Hematopoietic multipotent progenitor cell treated with erythropoietin and hydrocortisone succinate and interleukin-3 and kit ligand, for 6 days (in vitro differentiated cells): ENCODE measurements at places on chromosomes 7 and 10.

DNA sequence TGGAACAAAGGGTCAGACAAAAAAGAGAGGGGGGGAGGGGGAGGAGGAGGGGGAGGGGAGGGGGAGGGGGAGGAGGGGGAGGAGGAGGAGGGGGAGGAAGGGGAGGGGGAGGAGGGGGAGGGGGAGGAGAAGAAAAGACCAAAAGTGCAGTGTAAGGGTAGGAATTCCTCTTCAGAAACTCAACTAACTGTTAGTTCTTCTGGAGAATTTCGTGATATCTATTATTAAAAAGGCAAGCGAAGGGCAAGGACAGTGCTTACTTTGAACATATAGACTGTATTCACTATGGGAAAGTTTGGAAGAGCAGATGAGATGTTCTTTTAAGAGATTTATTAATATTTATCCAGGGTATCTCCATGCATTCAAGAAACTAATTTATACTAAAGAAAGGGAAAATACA is 258.1 kb downstream of the CACNA2D1 start:
- DNase-seq, result no peak

GRCh38 chr10:31384589-31384949 is 65.6 kb downstream of the ZEB1 start:
- no peak for DNase-seq

- no peak for DNase-seq
These were observed 72.2 kb downstream of the EZH2 start for GRCh38 chr7:148811892-148812291.

- no peak for DNase-seq
These were observed 91.6 kb downstream of the AMPH start for GRCh38 chr7:38539477-38540081.

GRCh38 chr10:35498693-35499092 is 106.4 kb upstream of the GJD4 start:
- DNase-seq, result no peak

DNA sequence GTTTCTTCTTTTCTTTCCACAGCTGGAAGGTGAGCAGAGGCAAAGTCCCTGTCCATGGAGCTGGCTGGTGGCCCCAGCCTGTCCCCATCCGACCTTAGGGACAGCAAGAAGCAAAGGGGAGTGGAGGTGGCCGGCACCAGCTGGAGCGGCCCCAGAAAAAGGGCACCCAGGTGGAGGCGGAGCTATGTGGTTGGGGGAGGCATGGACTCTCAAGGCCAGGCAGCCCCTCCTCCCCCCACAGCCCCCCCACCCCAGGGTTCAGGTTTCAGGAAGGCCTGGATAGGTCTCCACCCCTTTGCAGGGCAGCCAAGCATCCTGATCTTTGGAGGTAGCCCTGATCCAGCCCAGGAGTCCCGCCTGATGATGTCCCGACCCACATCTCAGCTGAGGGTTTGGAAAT is at the start of gene SSC4D:
Gene SSC4D, minus strand, starts transcription at position 161 of the 400 bp plus-strand sequence. CDS start 5,258 bp downstream, outside the sequence.
- no peak for DNase-seq

DNA sequence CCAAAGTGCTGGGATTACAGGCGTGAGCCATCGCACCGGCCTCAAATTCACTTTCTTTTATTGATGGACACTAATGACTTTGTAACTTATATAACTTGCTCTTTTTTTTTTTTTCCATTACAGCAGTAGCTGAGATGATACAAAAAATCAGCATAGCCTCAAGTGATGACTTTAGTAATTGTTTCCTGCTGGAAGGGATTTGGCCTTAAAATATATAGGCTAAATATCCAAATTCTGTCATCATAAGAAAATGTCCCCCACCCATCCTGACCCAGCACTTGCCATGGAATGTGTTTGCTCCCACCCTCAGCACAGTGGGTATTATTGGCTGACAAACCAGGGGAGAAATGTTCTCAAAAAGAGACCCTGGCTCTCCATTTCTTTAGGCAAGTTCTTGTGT is 1264.1 kb upstream of the AUTS2 start:
- DNase-seq, result no peak

GRCh38 chr7:107559864-107560263 is 3.9 kb downstream of the COG5 start:
- DNase-seq, result no peak

DNA sequence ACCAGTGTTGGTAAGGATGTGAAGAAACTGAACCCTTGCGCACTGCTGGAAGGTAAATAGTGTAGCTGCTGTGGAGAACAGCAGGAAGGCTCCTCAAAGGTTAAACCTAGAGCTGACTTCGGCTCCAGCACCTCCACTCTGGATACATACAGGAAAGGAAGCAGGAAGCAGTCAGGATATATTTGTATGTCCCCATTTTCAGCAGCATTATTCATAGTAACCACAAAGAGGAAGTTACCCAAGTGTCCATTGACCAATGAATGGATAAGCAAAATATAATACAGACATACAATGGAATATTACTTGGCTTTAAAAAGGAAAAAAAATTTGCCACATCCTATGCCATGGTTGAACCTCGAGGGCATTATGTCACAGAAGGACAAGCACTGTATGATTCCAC is 15.0 kb downstream of the RET start:
- DNase-seq, result peak; percentile 34

DNA sequence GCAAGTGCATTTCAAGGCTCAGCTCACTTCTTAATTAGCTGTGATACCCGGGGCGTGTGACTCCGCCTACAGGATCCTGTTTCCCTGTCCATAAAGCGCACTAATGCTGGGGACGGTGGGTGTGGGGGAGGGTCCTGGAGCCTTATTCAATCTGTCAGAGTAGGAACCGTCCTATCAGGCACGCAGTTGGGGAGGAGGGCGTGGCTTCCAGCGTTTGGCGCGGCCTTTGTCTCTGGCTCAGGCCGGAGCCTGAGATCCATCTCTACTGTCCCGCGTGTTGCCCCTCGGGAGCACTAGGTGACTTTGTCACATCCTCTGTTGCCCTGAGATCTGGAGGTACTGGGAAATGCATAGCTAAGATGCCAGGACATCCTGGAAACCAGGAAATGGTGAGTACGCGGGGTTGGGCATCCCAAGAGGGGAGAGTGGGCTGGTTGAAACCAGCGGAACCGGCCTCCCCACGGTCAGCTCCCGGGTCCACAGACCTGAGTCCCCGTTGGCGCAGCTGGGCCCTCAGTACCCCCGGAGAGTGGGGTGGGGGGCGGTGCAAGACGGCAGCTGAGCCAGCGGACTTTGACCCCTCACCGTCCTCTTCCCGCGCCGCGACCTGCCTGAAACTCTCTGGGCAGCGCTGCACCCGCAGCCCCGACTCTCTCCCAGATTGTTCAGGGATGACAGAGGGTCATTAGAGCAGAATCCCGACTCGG is 104.4 kb upstream of the ZNF92 start:
- DNase-seq, result peak; percentile 56

- no peak for DNase-seq
These were observed 25.5 kb upstream of the VPS41 start for GRCh38 chr7:38934536-38934935.

GRCh38 chr7:44678471-44679179 is 70.0 kb upstream of the ZMIZ2 start:
- no peak for DNase-seq

GRCh38 chr10:133162178-133162909 is 2.3 kb downstream of the KNDC1 start:
- DNase-seq, result no peak

DNA sequence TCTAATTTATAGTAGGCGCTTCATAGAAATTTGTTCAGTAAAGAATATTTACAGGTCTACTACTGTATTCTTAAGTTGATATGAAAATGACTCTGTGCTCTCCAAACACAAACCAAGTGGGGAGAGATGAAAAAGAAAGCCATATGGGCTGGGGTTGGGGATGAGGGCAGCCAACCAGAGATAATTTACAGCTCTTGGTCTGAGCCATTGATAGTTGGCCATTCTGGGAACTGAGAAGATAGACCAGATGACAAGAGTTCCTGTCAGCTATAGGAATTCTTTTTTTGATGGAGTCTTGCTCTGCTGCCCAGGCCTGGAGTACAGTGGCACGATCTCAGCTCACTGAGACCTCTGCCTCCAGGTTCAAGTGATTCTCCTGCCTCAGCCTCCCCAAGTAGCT is 57.4 kb downstream of the LAMB4 start:
- DNase-seq, result no peak

- no peak for DNase-seq
These were observed 264.5 kb downstream of the HDAC9 start for GRCh38 chr7:18760046-18760445.

- no peak for DNase-seq
These were observed 202.9 kb downstream of the GRID1 start for GRCh38 chr10:86163522-86164173.

GRCh38 chr10:48428896-48429295 is 122.4 kb downstream of the MAPK8 start:
- no peak for DNase-seq

DNA sequence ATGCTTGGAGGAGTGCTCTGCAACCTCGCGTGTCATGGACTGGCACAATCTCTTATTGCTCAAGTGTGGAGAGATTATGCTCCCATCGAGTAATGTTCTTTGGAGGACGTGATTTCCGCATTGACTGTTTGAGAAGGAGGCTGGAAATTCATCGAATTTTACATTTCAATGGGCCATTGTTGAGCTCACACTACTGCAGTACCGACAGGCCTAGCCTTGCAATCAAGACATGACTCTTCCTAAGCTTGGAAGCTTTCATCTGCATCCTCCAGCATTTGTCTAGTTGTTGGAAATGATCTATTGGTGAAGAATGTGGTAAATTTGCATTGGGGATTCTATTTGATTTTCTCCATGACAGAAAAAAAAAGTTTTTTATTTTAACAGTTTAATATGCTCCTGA is 156.8 kb downstream of the FZD1 start:
- DNase-seq, result no peak

- DNase-seq, result peak; percentile 51
These were observed 74.4 kb upstream of the PAX2 start for GRCh38 chr10:100670828-100671479.

DNA sequence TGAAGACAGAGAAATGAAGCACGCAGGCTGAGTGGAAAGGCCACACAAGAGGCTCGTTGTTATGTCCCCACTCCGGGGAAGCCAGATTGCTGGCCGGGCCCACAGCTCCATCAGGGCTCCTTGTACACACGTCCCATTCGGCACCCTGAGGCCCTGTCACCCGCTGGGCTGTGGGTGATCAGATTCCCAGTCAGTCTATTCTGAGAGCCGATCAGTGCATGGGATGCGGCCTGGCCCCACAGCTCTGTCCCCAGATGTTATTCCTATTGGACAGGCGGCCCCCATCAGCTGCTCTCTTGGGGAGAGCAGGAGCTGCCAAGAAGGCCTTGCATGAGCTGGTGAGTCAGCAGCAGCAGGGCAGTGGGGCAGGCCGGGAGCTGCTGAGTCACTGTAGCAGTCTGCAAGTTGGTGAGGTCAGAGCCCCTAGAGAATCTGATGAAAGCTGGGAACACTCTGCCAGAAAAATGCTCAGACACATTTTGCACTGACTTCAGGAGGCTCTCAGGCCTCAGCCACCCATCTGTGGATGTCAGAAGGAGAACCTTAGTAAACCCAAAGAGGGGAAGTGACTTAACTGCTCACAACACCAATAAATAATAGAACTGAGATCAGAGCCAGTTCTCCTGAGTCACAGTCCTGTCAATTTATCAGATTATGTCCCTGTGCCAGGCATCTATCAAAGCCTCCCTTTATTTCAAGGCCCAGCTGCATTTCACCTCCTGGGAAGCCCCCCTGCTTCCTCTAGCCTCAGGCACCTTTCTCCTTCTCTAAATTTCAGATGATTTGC is 9.4 kb upstream of the PSAP start:
- DNase-seq, result peak; percentile 95

DNA sequence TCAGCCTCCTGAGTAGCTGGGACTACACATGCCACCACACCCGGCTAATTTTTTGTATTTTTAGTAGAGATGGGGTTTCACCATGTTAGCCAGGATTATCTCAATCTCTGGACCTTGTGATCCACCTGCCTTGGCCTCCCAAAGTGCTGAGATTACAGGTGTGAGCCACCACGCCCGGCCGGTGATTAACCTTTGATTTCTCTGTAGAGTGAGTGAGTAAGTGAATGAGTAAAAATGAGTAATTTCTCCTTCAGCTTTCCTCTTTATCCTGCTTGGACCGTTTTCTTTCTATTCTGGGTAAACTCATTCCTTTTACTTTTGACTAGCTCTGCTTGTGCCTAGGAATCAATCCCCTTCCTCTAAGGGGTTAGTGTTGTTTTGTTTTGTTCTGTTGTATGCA is 36.8 kb downstream of the ST7 start:
- no peak for DNase-seq

DNA sequence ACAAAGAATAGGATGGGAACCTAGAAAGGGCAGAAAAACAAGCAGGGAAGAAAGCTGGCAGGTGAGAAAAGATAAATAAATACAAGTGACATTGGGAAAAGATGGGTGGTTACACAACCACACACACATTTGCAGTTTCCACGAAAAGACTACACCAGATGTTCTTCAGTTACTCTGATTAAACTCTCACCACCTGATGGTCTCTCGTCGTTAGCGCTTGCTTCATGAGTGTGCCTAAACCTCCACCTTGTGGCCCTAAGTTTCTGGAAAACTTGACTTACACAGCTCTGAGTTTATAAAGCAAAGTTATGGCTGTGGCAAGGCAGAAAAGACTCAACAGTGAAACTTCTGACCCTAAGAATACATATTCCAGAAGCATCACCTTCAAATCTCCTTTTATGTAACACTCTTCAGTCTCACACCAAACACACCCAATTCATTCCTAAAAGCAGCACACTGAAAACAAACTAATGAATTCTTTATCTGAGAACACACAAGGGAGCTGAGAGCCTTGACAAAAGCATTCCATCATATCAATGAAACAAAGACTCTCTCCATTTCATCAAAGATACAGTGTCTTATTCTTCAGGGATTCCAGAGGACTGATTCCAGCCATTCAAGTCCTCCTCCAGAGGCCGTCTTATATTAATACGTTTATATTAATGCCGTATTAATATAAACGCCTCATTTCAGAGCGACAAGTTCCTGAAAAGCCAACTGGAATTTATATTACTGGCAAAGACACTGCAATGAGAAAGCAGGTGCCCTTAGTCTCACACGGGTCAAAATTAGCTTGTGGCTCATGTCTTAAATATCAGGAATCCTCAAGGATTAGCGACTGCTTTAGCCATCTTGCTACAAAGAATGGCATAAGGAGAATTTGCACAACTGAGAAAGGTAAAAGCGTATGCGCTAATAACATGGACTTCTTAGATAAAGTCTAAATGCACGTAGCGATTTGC is 77.6 kb downstream of the RNF216 start:
- no peak for DNase-seq

DNA sequence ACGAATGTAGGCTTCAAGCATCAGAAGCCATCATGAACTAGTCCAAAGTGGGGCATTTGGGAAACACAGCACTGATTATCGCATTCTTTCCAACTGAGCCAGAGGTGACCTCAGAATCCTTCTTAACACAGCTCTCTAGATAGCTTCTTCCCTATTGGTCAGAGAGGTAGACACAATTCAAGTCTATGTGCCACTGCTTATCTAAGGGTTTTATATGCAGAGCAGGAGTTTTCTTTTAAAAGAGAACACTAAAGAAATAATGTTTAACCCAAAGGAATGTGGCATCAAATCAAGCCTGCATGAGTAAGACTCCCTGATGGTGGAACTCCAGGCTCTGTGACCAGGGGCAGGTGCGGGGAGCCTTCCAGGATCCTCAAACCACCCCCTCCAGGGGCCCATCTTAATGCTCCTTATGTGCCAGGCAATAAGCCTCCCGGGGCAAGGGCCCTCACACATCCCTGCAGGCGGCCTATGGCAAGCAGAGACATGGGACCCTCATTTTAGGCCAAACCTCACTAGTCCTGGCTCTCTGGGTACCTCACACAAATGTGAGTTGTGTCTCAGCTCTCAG is 13.8 kb downstream of the HSPA12A start:
- no peak for DNase-seq

- DNase-seq, result no peak
These were observed 28.4 kb upstream of the MRC1 start for GRCh38 chr10:17780727-17781126.

- peak; percentile 95 for DNase-seq
These were observed 96.5 kb downstream of the BTRC start for GRCh38 chr10:101450277-101451080.
